Activated CD8-positive, alpha-beta memory T cell treated with anti-CD3 and anti-CD28 coated beads for 4 hours (primary cell): ENCODE measurements at places on chromosomes 2 and 18.

- no peak for DNase-seq
Observed at GRCh38 chr2:196233021-196233804, 61.8 kb upstream of the STK17B start.

DNA sequence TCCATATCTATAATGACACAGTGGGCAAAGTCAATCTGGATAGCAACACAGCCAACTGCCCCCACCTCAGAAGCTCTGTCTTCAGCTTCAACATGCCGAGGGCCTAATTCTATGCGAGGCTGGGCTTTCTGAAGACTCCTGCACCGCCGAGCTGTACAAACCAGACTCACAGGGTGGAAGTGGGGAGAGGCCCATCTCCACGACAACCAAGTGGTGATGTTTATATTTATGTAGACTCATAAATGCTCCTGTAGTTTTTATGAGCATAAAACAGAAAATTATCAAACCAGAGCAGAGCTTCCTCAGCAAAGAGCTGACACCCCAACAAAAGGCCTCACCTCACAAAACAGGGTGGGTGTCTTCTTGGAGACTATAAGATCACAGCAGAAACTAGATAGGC, 77.0 kb upstream of the LGALSL start:
- no peak for DNase-seq

- DNase-seq: no peak
Observed at GRCh38 chr18:74082742-74083556, 64.7 kb downstream of the FBXO15 start.

- no peak for DNase-seq
Observed at GRCh38 chr2:147609301-147609700, 235.5 kb upstream of the ACVR2A start.

GRCh38 chr18:9574473-9575115, 39.8 kb downstream of the PPP4R1 start:
- no peak for DNase-seq
